ENCODE measurements at places on chromosomes 6 and 20.

GRCh38 chr20:52630138-52630537 is 342.0 kb upstream of the TSHZ2 start:
- DNase-seq, result no peak

- peak; percentile 36 for DNase-seq
Observed at GRCh38 chr6:32148289-32149091, 3.2 kb downstream of the PRRT1 start.

- peak; percentile 75 for DNase-seq
Observed at GRCh38 chr20:43736588-43737158, 9.9 kb upstream of the GTSF1L start.

- DNase-seq, result no peak
Observed at GRCh38 chr6:89542081-89542857, 96.3 kb downstream of the LYRM2 start.

DNA sequence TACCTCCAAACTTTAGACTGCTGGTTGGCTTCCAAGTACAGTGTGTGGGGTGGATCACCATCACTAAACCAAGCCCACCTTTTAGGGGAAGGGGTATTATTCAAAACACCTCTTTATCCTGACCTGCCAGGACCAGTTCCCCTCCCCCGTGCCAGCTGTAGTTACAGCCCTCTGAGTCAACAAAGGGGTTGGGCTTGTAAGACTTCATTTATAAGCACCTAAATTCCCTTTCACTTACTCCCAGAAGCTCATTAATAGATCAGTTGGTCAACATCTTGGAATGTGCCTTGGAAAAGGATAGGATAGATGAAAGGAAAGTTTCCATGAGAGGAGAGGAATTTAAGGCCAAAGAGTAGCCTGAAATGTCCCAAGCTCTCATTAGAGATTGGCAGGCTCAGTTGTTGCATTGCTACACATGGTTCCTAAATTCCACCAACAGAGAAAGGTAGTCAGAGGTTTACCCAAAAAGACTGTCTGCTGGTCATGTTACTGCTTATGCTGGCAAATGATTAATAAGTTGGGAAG is 59.2 kb downstream of the TNFAIP3 start:
- DNase-seq, result no peak

DNA sequence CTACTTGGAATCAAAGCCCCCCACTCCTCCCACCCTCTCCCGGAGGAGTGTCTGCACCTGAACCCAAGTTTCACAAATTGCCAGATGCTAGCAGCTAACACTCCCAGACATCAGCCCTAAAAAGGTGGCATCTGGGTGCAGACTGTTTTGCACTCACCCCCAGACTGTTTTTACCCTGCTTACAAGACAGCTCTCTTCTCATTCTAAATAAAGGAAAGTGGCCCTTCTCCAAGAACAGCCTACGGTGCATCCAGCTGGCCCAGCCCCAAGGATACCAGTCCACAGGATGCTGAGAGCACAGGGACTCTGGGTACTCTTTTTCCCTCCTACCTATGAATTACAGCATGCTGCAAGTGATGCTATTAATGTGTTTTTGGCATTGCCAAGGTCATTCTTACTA is 842.0 kb upstream of the FLRT3 start:
- no peak for DNase-seq
